Activated CD8-positive, alpha-beta T cell treated with anti-CD3 and anti-CD28 coated beads, Interleukin-2, amount 10 ng/mL, durations not matched to agents 7 days and 5 days (primary cell): ENCODE measurements at places on chromosomes 3 and 15. TPM values are rescaled to one million over a fixed set of nuclear protein-coding genes. Genes with fewer than 3 reads are reported as not detected.

DNA sequence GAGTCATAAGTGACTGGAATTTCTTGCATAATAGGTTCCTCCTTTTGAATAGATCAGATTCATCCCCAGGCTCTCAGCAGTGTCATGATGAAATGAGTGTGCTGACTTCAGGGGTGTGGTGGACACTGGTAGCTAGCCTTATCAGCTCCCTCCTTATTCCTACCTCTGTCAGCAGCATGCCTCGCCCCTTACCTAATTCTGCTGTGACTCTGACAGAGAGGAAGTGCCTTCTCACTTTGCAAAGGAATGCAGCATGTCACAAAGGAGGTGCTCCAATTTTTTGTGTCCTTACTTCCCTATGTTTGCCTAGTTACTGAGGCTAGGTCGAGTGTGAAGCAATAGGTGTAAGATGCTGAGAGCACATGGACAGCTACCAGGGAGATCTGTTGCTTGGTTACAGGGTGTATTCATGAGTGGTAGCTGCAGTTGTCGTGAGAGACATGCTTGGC, 90.6 kb downstream of the TNFAIP8L3 start:
- H3K4me1 ChIP-seq, result no peaks in the 10 kb centered on the region
- peaks cover 38% of the 10 kb centered on the region for H3K36me3 ChIP-seq
- H3K4me3 ChIP-seq, result no peak overlapping the region
- no peaks in the 10 kb centered on the region for H3K27me3 ChIP-seq
- DNase-seq, result no peak
- H3K27ac ChIP-seq, result no peak overlapping the region

- H3K27me3 ChIP-seq, result peaks cover 12% of the 10 kb centered on the region
- no peak overlapping the region for H3K4me3 ChIP-seq
- H3K4me1 ChIP-seq, result no peaks in the 10 kb centered on the region
- H3K36me3 ChIP-seq, result no peaks in the 10 kb centered on the region
- DNase-seq, result no peak
Observed at GRCh38 chr3:126279853-126280252, 77.4 kb downstream of the KLF15 start.

GRCh38 chr15:39246523-39246922, 334.4 kb upstream of the THBS1 start:
- no peaks in the 10 kb centered on the region for H3K36me3 ChIP-seq
- peaks cover 15% of the 10 kb centered on the region for H3K4me1 ChIP-seq

DNA sequence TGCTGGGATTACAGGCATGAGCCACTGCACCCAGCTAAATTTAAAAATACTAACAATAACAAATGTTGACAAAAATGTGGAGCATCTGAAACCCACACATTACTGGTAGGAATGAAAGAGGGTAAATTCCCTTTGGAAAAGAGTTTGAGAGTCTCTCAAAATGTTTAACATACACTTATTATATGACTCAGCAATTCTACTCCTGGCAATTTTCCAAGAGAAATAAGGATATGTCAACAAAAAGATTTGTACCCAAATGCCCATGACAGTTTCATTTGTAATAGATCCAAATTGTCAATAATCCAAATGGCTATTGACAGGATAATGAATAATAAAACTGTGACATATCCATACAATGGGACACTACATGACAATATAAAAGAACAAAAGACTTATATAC, 9.0 kb downstream of the HCLS1 start:
- no peaks in the 10 kb centered on the region for H3K27me3 ChIP-seq
- no peak for DNase-seq
- H3K36me3 ChIP-seq, result peaks cover 80% of the 10 kb centered on the region
- peaks cover 55% of the 10 kb centered on the region for H3K4me1 ChIP-seq

- no peak overlapping the region for H3K27ac ChIP-seq
- H3K27me3 ChIP-seq, result no peaks in the 10 kb centered on the region
- H3K36me3 ChIP-seq, result no peaks in the 10 kb centered on the region
Observed at GRCh38 chr3:27511724-27512422, 27.7 kb upstream of the SLC4A7 start.

DNA sequence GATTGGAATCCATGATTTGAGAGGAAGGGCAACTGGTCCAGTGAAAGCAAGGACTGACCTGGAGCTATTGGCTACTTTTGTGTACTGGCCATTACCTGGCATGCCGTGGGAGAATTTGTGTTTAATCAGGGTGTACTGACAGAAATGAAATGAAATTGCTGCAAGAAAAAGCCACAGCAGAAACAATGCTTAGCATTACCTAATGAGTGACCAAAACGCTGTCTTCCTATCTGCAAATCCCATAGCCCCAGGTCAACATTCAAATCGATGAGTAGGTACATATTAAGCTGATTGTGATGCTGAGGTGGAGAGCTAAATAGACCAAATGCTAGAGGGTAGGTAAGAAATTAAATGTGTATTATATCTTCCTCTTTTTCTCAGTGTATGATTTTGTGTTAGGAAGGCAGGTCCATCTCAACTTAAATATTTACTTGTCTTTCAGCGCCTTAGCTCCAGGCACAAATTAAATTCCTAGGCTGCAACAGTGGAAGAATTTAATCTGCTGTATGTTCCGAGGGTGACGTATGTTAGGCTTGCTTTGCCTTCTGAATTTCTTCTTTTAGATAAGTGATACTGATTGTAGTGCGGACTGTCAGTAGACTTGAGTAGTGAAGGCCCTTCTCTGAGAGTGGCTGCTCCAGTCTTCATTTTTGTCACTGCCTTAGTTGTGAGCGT, 331.1 kb downstream of the SV2B start:
- H3K27me3 ChIP-seq, result peaks cover 4% of the 10 kb centered on the region
- peaks cover 18% of the 10 kb centered on the region for H3K4me1 ChIP-seq
- peaks cover 9% of the 10 kb centered on the region for H3K36me3 ChIP-seq
- H3K4me3 ChIP-seq, result no peak overlapping the region

GRCh38 chr3:63877737-63878393, 14.2 kb downstream of the ATXN7 start:
- DNase-seq, result no peak
- peaks cover 30% of the 10 kb centered on the region for H3K4me1 ChIP-seq
- H3K36me3 ChIP-seq, result peaks cover 17% of the 10 kb centered on the region
- H3K27ac ChIP-seq, result peak overlapping the region; percentile 36
- no peaks in the 10 kb centered on the region for H3K27me3 ChIP-seq

GRCh38 chr3:27813255-27813654, 91.1 kb upstream of the EOMES start:
- H3K27me3 ChIP-seq, result no peaks in the 10 kb centered on the region
- no peaks in the 10 kb centered on the region for H3K36me3 ChIP-seq
- no peak overlapping the region for H3K4me3 ChIP-seq

DNA sequence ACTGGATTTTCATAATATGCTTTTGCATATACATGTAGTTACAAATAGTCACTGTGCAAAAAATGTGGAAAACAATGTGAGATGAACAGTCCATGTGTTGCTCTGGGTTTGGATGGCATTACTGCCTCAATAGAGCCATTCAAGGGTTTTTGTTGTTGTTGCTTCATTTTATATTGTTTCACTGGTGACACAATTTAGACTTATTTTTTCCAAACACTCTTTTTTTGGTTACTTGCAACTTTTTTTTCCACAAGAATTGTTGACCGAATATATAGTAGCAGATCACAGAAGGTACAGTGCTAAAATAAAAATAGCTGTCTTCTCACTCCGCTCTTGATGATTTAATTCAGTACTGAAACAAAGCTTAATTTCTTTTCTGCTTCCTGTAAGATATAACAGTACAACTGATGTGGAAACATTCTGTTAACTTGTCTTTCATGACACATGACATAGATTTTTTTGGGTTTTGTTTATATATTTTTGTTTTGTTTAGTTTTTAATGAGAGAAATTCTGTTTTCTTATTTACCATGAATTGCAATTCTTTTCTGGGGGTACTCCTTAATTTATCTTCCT, 618.6 kb downstream of the NAALADL2 start:
- H3K4me3 ChIP-seq, result no peak overlapping the region
- H3K36me3 ChIP-seq, result no peaks in the 10 kb centered on the region
- no peaks in the 10 kb centered on the region for H3K4me1 ChIP-seq
- no peaks in the 10 kb centered on the region for H3K27me3 ChIP-seq
- no peak overlapping the region for H3K27ac ChIP-seq

DNA sequence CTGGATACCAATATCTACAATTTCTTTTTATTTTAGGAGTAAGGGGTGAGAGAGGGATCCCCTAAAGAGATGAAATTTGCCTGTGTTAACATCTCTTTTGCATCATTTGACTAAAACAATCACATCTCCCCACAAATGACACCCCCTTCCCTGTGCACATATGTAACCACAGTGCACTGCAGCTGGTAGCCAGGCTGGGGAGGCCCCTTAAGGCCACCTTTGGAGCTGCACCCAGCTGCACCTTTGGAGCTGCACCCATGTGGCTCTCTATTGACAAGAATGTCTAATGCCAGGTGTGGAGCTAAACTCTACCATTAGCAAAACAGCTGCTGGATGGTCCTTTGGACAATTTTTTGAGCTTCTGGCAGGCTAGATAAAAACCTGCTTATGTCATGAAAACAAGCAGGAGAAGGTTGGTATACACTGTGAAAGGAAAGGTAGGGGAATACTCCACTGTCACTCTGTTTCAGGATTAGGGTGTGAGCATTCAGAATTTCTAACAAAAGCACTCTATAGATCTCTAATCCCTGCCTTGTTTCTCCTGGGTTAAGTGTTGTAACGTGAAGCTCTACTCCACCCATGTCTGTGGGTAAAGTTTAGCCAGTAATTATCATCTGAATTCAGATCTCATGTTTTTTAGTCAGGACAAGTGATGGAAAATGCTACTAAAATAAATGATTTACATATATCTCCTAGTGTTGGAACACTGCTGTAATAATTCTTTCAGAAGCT, 52.1 kb downstream of the TFG start:
- DNase-seq, result peak; percentile 26
- H3K27ac ChIP-seq, result no peak overlapping the region
- no peaks in the 10 kb centered on the region for H3K36me3 ChIP-seq
- H3K4me3 ChIP-seq, result no peak overlapping the region
- no peaks in the 10 kb centered on the region for H3K27me3 ChIP-seq

GRCh38 chr15:62492900-62493299, 327.8 kb upstream of the C2CD4B start:
- peaks cover 5% of the 10 kb centered on the region for H3K27me3 ChIP-seq
- no peaks in the 10 kb centered on the region for H3K36me3 ChIP-seq
- no peak for DNase-seq
- H3K4me1 ChIP-seq, result no peaks in the 10 kb centered on the region
- no peak overlapping the region for H3K27ac ChIP-seq

DNA sequence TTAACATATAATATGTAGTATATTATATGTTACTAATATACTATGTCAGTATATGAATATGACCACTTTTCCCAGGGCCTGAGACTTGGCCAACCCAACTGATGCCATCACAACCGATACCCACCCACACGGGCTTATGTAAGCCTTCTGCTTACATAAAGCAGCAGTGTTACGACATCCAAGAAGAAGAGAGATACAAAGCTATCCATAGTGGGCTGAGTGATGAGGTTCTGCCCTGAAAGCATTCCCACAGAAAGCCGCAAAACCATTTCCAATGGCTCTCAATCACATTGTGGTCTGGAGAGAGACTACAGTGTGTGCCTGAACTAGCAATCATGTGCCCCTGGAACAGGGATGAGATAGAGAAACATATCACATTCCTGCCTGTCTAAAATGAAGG, 177.9 kb downstream of the PLOD2 start:
- H3K27me3 ChIP-seq, result no peaks in the 10 kb centered on the region
- no peaks in the 10 kb centered on the region for H3K4me1 ChIP-seq
- no peaks in the 10 kb centered on the region for H3K36me3 ChIP-seq
- no peak for DNase-seq
- no peak overlapping the region for H3K27ac ChIP-seq

DNA sequence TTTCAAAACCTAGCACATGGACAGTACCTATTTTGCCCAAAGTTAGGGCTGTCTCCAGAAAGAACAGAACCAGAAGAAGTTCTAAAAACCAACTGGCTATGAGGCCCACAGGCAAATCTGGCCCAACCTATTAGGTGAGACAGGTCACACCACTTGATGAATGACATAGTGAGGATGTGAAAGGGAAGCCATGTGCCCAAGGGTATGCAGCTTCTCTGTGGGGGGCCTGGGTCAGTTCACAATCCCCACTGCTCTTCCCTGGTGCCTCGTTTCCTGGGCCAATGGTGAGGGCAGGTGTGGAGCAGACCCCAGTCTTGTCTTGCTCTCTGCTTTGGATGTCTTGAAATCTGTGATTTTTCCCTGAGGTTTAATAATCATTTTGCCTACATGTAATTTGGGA, 8.9 kb downstream of the INSYN1 start:
- DNase-seq, result no peak
- no peak overlapping the region for H3K4me3 ChIP-seq
- no peaks in the 10 kb centered on the region for H3K4me1 ChIP-seq
- H3K36me3 ChIP-seq, result no peaks in the 10 kb centered on the region
- H3K27ac ChIP-seq, result no peak overlapping the region

GRCh38 chr15:80957976-80958375, 31.6 kb downstream of the MESD start:
- DNase-seq, result no peak
- no peaks in the 10 kb centered on the region for H3K27me3 ChIP-seq
- H3K27ac ChIP-seq, result no peak overlapping the region
- H3K36me3 ChIP-seq, result peaks cover 38% of the 10 kb centered on the region
- peaks cover 15% of the 10 kb centered on the region for H3K4me1 ChIP-seq

DNA sequence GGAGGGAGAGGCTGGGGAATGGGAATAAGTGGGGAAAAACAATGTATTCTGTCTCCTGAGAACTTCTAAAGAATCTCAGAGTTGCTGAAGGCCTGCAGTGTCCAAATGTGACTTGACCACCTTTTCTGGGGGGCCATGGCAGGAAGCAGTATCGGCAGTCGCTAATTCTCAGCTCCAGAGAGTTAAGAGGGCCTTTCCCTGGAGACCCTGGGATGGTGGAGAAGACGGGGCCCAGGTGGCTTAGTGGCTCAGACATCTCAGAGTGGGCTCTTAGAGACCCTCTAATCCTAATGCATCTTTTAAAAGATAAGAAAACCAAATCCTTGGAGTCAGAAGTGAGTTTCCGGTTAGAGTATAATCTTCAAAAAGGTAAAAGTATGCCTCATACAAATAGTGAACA, 15.1 kb downstream of the RTP4 start:
- peaks cover 15% of the 10 kb centered on the region for H3K27me3 ChIP-seq
- H3K36me3 ChIP-seq, result peaks cover 3% of the 10 kb centered on the region
- H3K27ac ChIP-seq, result no peak overlapping the region
- no peak overlapping the region for H3K4me3 ChIP-seq
- H3K4me1 ChIP-seq, result peaks cover 5% of the 10 kb centered on the region

- no peak overlapping the region for H3K4me3 ChIP-seq
- peaks cover 3% of the 10 kb centered on the region for H3K4me1 ChIP-seq
- H3K27me3 ChIP-seq, result no peaks in the 10 kb centered on the region
- H3K36me3 ChIP-seq, result peaks cover 29% of the 10 kb centered on the region
Observed at GRCh38 chr15:49024840-49025239, 21.4 kb downstream of the SECISBP2L start.

DNA sequence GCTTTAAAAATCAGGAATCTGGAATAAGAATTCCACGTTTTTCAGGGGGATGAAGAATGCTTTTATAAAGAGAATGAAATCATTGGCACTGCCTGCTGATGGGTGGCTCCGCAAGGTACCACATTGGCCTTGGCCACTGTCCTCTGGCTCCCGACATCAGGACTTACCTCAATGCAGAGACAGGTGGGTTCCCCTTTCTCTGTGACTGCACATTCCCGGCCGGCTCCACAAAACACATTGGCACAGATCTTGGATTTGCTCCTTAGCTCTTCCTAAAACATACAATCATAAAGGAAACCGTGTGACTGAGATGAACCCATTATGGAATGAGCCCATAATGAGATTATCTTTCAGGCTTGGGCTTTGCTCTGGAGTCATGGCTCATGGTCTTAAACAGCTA, 35.0 kb downstream of the FSTL1 start:
- peaks cover 20% of the 10 kb centered on the region for H3K4me1 ChIP-seq
- peaks cover 8% of the 10 kb centered on the region for H3K27me3 ChIP-seq
- no peaks in the 10 kb centered on the region for H3K36me3 ChIP-seq
- no peak overlapping the region for H3K27ac ChIP-seq
- DNase-seq, result no peak

The SLC30A4 gene
- 2.1 TPM for total RNA-seq

The TNNC1 gene
- 2.1 TPM for total RNA-seq

The NANOGP8 gene
- not detected for total RNA-seq

The HTR3E gene
- not detected for total RNA-seq

The GASK1A gene
- not detected for total RNA-seq

The NTRK3 gene
- total RNA-seq, result not detected
